ENCODE measurements at places on chromosomes 16 and 17. TPM values are rescaled to one million over a fixed set of nuclear protein-coding genes. Genes with fewer than 3 reads are reported as not detected.

GRCh38 chr17:1566505-1567199 is 4.1 kb upstream of the PITPNA start:
- DNase-seq, result no peak

DNA sequence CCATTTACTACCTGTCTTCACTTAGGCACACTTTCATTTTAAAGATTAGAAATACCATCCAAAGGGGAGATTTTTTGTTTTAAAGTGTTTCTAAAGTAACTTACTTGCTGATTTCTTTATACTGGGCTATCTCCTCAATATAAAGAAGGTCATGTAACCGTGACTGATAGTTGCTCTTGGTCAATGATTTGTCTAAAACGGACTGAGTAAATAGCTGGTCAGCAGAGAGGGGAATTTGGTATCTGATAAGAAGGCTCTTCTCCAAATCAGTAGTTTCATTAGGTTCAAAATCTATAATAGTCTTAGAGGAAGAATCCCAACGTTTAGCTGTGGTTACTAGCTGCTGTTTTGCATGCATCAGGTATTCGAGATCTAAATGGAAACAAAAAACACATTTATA is 66.4 kb downstream of the HELZ start:
- DNase-seq, result no peak

DNA sequence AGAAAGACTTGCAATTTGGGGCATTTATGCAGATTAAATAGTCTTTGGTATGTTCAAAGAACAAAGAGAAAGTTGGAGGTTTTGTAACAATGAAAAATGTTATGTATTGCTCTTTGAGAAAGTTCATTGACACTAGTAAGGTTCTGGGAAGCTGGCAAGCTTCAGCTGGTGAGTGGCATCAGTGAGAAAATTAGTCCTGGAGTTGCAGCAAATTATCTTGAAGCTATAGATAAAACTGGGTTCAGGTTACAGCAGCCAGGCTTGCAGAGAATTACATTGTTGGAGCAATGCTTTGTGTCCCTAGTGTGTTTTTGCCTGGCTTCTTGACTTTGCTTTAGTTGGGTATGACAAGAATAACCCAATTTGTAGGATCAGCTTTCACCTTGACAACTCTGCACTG is 221.2 kb downstream of the CDH13 start:
- no peak for DNase-seq

HOXB9 gene
- total RNA-seq, result not detected

EXOC3L1 gene
- not detected for total RNA-seq

- DNase-seq, result no peak
Observed at GRCh38 chr17:16155536-16155935, 59.8 kb downstream of the NCOR1 start.

FBXO39 gene
- total RNA-seq, result not detected

GRCh38 chr16:88196471-88197400 is 186.0 kb upstream of the ZNF469 start:
- no peak for DNase-seq

GRCh38 chr17:34308371-34308770 is 10.9 kb upstream of the CCL8 start:
- DNase-seq, result no peak

SCIMP gene
- not detected for total RNA-seq

GRCh38 chr17:78675316-78675616 is 98.1 kb upstream of the DNAH17 start:
- no peak for DNase-seq

- DNase-seq, result peak; percentile 18
Observed at GRCh38 chr17:74833501-74834377, 25.9 kb downstream of the GRIN2C start.

GRCh38 chr16:29910819-29911675 is 10.8 kb downstream of the ASPHD1 start:
- DNase-seq, result no peak

DNA sequence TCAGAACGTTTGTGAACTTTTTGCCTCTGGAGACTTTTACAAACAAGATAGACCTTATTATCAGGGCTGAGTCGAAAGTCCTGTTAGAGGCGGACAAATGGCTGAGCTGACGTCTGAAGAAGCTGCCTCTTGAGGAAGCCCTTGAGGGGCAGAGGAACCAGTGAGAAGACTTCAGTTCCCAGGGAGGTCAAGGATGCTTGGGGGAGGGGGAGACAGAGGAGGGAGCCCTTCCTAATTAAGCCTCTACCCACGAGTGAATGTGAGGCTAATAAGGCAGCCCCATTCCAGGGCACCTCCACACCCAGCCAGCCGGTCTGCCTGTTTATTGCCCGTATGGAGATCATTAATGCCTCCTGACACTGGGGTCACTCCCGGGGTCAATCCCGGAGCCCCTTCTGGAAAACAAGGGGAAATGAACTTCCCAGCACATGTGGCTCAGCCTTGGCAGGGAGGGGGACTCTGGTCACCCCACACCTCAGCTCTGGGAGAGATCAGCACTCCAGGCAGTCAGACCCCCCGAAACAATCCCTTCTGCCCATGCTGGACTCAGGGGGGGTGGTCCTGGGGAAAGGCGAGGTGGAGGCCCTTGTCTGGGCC is 9.2 kb upstream of the TBX4 start:
- no peak for DNase-seq

CLEC3A gene
- not detected for total RNA-seq

DNA sequence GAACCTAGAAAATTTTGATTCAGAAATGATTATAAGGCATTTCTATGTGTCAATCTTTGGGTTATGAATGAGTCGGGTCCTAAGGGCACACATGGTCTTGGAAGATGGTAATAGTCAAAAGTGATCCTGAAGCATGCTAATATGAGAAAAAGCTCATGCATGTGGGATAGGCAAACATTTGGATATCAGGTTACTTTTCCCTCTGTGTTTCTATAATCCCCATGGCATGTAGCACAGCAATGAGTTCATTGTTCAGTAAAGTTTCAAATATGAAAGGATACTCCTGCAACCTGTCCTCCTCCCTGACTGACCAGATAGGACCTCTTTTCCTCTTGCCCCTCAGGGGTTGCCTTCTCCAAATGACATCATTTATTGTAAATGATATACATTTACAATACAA is 249.9 kb upstream of the MON1B start:
- no peak for DNase-seq

ANKFN1 gene
- total RNA-seq, result 0.13 TPM

DNA sequence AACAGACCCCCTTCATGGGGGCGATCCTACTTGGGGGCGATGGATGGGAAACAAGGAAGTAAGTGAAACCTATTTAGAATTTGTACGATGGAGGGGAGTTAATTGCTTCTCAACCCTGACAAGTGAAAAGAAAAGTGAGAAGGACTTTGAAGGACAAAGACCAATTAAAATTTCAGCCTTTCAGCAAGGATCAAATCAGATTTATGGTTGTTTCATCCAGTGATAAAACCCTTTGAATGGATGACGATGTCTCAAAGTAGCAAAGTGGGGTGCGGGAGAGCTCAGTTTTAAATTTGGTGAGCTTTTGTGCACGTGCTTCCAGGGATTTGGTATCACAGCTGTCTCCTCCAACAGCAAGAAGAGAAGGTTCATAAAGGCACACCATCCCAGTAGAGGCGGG is 51.7 kb downstream of the CMIP start:
- DNase-seq, result no peak

- no peak for DNase-seq
Observed at GRCh38 chr17:7016886-7017826, 4.7 kb downstream of the RNASEK start.

KRT15 gene
- total RNA-seq, result 71.8 TPM

DNA sequence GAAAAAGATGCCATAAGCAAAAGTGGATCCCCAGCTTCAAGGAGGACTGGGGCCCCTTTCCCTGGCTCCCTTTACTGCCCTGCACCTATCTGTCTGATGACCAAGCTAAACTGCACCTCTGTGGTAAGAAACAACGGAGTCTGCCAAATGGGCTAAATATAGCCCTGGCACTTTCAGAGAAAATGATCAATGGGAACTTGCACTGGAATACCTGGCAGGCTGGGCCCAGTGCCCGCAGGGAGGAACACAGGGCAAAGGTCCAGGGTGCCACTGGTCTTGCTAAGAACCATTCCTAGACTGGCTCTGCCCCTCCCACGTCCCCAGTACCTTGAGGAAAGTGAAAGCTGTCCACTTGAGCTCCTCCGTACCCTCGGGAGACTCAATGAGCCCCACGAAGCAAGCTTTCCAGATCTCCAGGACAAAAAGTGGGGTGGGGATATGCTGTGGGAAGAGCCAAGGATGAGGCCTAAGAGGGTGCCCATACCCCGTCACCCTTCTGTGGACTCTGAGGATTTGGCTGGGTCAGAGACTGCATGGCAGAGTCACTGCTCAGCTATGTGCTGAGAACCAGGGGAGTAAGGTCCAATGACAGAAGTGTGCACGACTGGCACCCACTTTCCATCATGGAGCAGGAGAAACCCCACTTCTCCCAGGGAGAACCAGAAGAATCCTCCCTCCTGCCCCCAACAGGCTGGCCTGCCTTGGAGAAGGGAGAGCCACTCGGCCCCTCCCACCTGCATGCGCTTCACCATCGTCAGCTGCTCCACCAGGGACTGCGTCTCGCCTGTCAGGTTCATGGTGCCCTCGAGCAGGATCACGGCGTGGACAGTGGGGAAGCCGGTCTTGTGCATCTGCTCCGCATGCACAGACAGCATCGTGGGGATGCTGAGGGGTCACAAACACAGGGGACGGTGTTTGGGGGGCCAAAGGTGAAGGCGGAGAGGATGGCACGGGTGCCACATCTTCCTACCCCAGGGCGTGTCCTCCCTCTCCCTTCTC is 17.4 kb downstream of the CSF3 start:
- DNase-seq, result no peak

GRCh38 chr17:57553526-57553925 is 191.6 kb downstream of the CCDC182 start:
- DNase-seq, result no peak

- DNase-seq, result no peak
Observed at GRCh38 chr16:1920727-1921171, 2.5 kb upstream of the HS3ST6 start.

ACAP1 gene
- total RNA-seq, result 4.2 TPM

ZNF385C gene
- total RNA-seq, result 0.26 TPM

GRCh38 chr17:17590883-17591354 is 589 bp downstream of the PEMT start:
- DNase-seq, result no peak

GRCh38 chr16:75010427-75010826 is 11.6 kb downstream of the ZNRF1 start:
- DNase-seq, result no peak

DNA sequence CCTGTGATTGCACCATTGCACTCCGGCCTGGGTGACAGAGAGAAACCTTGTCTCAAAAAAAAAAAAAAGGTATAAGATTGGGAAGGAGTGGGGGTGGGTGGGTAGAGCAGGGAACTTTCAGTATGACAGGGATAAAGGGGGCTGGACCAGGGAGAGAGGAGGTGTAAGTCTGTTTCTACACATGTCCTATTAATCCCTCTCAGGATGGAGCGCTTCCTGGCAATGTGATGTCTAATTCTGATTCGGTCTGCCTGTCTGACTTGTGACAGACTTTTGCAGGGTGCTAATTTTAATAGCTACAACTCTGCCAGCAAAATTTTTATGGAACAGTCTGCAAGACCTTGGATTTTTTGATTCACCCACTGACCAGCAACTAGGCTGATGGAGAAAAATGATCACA is 53.8 kb upstream of the SLC25A19 start:
- DNase-seq, result no peak

DNA sequence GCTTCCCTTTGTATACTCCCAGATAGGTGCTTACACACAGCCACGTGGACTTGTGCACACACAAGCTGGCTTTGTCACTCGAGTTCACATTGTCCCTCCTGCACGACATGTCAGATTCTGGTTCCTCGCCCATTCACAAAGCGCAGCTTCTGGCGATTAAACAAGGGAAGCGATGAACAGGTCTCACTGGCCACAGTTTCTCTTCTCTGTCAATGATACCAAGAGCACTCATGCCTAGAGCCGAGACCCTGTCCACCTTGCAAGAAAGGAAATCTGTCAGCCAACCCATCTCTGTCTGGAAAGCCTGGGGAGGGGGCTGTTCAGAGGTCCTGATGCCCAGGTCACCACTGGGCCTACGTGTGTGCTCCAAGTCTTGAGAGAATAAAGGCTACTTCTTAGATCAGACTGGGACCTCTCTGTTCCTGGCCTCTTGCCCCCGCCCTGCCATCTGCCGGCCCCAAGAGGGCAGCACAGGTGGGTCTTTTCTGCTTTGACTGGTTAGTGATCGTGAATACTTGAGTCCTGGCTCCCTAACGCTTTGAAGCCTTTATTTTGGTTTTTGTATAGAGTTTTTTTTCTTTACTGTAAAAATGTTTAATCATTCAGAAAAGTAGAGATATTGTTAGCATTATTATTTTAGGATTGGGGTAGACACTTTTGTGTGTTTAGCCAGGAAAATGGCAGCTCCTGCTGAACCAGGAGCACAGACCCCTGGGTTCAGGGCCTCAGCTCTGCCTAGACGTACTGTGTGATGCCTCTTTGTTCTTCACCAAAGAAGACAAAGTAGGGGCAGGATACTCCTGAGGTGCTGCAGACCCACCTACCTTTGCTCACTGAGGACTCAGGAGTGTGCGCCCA is 104.7 kb downstream of the MRM1 start:
- DNase-seq, result peak; percentile 38

DNA sequence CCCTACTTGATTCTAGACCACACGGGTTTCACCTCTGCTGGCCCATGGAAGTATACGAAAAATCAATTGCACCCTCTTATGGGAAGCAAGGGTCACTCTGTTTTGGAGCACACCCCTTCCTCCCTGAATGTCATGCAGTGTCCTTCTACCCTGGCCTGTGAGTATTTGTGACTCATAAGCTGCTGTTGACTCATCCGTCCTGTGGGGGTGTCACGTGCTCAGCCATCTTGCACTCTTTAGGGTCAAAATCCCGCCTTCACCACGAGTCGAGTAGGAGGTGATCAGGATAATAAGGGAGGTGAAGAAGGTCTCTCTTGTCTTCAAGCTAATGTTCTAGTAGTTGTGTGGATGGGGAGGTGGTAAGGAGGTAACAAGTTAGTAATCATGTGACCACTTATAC is 341.0 kb upstream of the EEF2KMT start:
- DNase-seq, result no peak

REXO5 gene
- total RNA-seq, result 2.4 TPM

All from bronchial epithelial cell (primary cell).